ENCODE measurements at places on chromosomes 1 and 21.

DNA sequence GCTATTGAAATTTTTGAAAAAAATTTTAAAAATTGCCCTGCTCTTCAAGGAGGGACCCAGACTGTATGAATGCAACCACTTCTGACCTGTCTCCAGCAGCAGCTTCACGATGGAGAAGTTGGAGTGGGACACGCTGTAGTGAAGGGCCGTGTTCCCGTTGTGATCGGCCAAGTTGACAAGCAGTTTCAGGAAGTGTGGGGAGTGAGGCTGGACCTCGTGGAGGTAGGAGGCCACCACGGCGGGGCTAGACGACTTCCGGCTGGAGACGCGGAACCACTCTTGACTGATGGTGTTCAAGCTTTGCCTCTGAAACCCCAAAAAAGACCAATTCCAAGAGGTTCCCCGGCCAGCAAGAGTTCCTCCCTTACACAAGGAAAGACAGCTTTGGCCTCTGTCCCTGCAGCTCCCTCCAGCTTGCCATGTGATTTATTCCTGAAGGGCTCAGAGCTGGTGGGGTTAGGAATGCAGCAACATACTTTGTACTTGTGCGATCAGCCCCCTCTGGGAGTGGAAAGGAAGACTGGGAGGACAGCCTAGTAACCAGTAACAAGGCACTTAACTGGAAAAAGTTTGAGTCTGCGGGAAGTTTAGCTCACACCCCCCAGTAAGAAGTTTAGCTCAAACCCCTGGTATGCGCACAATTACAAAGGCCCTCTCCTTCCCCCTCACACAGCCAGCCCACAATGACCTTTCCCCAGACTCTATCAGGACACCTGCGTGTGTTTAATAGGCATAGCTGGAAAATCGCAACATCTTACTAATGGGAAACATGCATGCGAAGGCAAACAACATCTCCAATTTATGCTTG lies 56.0 kb downstream of the KANK4 start:
- DNase-seq: no peak

DNA sequence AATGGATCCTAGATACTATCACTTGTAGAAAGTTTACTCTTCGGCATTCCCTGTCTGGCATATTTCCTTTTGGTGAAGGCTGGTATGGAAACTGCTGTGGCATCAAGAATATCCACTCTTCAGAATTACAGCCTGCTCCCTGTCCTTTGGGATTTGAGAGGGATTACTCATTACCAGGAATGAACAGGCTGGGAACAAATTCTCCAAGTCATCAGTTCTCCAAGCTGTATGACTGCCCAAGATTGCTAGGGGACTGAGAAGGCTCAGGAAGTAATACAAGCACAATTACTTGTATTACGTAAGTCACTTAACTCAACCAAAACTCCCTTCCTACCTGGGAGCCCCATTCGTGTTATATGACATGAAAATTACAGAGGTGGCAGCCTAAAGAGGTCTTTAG lies 49.6 kb downstream of the CD58 start:
- no peak for DNase-seq

DNA sequence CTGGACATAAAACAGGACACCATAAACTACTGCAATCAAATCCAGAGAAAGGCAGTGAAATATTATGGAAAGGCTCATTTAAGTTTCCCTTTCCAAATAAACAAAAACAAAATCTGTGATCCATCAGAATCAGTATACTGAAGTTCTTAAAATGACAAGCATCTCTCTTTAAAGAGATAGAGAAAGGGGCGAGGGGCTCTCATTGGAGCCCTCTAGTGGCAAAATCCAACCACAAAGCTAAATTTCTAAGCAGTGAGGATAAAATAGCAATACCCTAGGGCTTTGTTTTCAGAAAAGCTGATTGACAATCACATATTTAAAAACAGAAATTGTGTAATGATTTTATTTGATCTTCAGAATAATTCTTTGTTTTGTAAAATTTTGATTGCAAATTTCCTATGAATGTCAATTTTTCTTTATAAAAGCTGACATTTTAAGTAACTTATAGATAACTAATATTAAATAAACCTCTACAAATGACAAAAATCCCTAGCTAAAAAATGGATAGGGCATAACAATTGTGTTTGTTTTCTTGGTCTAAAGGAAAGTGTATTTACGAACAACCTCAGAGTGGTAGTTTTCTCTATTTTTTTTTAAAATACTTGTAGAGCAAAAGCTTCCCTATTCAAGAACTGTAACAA lies 138.2 kb downstream of the COL24A1 start:
- DNase-seq: no peak

GRCh38 chr1:112957133-112957812 lies 1.3 kb upstream of the SLC16A1 start:
- no peak for DNase-seq

DNA sequence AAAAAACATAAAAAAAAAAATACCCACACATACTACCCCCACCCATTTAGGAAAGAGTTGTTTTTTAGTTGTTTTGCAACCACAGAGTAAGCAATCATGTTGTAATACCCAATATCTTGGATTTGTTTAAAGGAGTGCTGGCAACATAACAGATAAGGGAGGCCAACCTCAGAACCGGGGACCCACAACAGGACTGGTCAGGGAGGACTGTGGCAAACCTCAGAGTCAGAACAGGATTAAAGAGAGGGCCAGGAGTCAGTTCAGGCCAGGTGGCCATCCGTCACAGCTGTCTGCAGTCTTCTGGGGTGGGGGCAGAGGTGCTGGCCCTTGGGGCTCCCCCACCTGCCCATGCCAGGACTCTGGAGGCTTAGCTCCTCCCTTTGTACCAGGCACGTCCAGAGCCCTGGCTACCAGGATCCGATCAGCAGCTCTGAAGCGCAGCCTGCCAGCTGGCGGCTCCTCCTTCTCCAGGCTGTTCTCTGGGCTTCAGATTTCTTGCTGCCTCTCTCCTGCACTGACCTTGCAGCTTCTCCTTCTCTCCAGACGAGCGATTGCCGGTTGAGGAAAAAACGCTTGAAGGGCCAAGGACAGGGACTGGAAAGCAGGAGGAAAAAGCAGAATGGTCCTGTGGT lies 7.9 kb downstream of the H6PD start:
- DNase-seq: no peak

DNA sequence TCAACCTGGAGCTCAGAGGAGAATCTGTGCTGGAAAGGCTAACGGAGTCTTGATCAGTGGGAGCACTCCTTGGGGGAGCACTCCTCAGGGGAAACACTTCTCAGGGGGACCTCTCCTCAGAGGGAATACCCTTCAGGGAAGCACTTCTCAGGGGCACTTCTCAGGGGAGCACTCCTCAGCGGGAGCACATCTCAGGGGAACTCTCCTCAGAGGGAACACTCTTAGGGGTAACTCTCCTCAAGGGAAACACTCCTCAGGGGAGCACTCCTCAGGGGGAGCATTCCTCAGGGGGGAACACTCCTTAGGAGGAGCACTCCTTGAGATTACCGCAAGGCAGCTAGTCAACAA lies 41.2 kb downstream of the CD2 start:
- no peak for DNase-seq

DNA sequence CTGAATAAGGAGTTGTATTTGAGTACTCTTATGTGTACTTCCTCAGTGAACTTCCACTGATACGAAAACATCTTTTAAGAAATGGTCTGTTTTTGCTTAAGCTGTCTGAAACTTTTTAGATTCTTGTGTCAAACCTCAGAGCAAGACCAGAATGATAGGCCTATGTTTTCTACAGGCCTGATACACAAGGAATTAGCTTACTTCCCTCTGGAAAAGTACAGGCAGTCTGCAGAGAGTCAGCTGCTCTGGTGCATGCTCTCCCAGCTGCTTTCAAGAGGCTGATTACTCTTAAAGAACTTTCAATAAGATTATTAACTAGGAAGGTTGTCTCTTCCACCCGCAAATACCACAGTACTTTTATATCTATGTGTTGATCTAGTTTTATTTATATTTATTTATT lies 9.5 kb downstream of the SNX27 start:
- no peak for DNase-seq

DNA sequence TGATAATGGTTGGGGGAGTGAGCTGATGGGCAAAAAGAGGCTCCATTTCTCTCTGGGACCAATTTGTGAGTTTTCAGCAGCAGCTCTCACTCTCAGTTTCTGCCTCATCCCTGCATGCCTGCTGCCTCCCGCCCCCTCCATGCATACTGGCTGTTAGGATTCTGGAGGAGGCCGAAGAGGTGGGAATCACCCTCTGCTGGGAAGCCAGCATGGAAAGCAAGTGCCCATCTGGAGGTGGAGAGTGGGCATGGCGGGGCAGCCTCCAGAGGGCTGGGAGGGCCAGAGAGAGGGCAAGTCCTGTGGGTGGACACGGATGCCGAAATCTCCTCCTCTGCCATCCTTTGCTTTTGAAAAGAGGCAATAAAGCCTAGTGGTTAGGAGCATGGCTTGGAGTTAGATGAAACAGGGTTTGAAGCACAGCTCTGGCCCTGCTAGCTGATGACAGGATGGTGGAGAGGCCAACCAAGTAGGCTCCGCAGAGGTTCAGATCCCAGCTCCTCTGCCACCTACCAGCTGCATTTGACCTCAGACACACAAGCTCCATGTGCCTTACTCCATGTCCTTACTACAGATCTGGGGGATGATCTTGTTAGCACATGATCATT lies 113.4 kb downstream of the GRIK3 start:
- DNase-seq: no peak

DNA sequence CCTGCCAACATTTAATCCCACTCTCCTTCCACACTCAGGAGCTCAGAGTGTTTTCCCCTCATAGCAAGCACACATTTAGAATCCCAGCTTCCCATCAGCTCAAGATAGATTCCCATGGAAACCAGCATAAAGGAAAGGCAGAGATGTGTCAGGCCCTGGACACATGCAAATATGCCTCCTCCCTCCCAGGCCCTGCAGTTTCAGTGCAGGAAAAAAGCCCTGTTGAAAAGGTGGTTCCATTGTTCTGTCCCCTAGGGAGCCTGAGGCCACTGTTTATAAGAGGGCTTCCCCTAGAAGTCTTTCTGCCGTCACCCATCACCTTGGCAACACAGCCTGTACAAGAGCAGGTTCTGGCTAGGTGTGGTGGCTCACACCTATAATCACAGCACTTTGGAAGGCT lies 3.6 kb downstream of the CACNA1S start:
- DNase-seq: no peak

DNA sequence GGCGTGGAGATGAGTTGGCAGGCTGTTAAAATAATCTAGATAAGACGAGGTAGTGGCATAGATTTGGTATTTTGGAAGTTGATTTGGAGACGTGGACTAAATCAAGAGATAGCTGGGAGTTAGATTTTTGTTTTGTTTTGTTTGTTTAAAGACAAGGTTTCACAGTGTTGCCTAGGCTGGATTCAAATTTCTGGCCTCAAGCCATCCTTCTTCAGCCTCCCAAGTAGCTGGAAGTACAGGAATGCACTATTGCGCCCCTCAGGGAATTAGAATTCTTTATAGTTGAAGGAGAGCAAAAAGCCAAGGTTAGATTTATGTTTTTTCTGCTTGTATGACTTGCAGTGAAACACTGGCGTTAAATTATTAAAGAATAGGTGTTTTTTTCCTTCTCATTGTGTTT lies 22.3 kb upstream of the SNRPE start:
- no peak for DNase-seq

DNA sequence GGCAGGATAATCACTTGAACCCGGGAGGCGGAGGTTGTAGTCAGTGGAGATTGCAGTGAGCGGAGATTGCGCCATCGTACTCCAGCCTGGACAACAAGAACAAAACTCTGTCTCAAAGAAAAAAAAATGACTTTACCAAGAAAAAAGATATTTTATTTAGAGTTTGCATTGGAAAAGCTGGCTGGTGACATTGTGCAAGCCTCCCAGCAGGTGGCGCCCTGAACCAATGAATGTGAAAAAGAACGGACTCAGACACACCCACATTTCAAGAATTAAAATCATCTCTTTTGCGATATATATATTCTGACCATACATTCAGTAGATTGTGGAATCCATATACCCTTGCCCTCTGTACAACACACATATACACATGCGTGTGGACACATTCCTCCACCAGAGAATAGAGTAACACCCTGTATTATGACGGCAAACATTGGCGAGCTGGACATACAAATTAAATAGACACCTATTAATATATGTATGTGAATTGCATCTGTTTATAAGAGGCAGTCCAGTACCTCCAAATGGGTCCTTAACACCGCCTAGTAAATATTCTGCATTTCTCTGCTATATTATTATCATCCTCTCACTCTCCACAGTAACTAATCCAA lies 39.0 kb upstream of the CADM3 start:
- DNase-seq: peak; percentile 5

DNA sequence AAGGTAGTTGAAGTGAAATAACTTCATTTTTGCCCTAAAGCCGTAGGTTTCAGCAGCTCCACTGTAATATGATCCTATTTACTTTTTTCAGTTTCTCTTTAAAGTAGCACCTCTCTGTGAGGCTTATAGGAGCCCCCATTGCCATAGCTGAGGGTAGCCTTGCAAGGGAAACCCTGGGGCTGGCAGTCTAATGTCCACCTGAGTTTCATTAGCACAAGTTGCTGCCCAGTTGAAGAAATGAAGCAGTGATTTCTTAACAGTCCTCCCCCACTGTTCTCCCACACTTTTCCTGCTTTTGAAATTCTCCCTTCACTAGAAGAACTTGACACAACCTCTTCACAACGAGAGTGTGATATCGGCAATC lies 1.5 kb downstream of the HMCN1 start:
- no peak for DNase-seq

GRCh38 chr1:241020851-241021697 lies 335.9 kb downstream of the RGS7 start:
- no peak for DNase-seq

DNA sequence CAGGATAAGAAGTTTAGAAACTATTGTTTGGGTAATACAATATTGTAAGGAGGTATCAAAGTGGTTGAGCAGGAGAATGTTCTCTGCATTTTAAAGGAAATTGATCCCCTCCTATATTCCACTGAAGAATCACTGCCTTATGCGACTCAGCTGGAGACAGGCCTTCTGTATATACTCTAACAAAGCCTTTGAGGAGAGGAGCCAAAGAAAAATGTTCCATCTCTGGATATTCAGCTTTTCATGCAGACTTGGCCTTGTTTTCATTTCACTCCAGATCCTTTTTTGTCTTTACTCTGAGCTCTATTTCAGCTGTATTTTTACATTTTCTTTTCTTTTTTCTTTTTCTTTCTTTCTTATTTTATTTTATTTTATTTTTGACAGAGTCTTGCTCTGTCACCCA lies 42.1 kb upstream of the S1PR1 start:
- no peak for DNase-seq

GRCh38 chr1:150164224-150164623 lies 14.5 kb downstream of the PLEKHO1 start:
- no peak for DNase-seq

GRCh38 chr1:2987773-2988172 lies 33.5 kb upstream of the ACTRT2 start:
- DNase-seq: no peak

- DNase-seq: no peak
Observed at GRCh38 chr1:190942475-190942874, 464.8 kb upstream of the BRINP3 start.

Data from esophagus squamous epithelium (tissue), 5 donors.